ENCODE measurements at places on chromosomes 7 and 10.

DNA sequence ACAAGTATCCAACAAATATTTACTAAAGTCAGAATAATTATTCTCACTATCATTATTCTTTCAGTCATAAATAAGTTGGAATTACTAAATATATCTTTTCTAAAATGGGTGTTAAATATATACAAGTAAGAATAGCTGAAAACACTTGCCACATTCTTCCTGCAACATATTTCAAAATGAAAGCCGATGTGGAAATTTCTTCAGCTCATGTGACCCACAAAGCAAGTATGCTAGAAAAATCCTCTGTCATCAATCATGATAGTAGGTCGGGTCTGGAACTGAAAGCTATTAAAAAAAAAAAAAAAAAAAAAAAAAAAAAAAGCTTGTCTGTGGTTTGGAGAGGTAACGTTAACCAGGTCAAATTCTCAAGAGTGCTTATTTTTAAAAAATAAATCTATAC lies 344.7 kb downstream of the NEBL start:
- DNase-seq: no peak

DNA sequence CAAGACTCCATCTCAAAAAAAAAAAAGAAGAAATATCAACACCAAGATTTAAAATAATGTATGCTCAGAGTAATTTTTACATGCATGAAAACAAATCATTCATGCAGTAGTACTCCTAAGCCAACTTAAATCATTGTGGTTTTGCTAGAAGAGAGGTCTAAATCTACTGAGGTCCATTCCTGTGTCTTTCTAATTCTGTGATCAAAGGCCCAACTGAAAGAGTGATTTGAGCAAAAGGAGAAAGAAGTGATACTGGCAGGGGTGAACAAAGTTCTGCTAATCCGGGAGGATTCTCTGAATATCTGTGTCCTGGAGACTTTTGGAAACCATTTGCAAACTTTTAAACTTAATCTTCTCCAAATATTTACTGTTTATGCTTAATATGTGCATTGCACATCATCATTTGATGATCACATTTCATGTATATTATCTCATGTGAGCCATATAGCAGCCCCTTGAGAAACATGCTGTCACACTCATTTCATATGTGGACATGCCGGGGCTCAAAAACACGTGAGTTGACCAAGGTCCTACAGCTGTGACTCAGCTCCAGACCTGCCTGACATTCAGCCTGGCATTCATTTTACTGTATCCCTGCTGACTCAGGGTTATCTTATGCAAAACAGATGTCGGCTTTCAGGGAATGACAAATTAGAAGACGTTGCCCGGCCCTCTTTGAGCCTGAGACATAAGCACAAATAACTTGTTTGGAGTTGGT lies 76.4 kb downstream of the FAM107B start:
- peak; percentile 86 for DNase-seq

- DNase-seq: no peak
Observed at GRCh38 chr7:94957061-94957460, 49.7 kb downstream of the PPP1R9A start.

- DNase-seq: no peak
Observed at GRCh38 chr10:100382553-100382952, 35.5 kb downstream of the SCD start.

- DNase-seq: no peak
Observed at GRCh38 chr7:149685455-149685854, 87.9 kb downstream of the ZNF467 start.

- no peak for DNase-seq
Observed at GRCh38 chr10:60040014-60040662, 133.8 kb upstream of the CCDC6 start.

DNA sequence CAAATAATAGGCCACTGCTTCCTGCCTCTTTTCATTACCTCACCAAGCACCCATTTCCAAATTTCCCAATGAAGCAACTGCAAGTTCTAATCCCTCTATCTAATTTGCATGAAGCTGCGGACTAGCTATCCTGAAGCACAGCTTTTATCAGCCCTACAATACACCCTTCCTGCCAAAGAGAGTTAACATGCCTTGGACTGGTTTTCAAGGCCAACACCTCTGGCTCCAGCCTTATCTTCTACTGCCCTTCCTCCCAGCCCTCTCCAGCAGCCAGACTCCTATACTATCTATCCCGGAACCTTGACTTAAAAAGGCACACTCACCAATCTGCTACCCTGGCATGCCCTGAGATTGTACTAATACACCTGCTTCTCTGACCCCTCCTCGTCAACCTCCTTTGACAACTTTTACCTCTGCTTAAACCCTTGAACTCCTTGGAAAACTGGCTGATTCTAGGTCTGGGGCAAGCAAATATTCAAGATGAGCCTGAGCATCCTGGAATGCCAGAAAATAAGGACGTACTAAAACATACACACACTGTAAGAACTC lies 73.4 kb downstream of the SGMS1 start:
- no peak for DNase-seq

DNA sequence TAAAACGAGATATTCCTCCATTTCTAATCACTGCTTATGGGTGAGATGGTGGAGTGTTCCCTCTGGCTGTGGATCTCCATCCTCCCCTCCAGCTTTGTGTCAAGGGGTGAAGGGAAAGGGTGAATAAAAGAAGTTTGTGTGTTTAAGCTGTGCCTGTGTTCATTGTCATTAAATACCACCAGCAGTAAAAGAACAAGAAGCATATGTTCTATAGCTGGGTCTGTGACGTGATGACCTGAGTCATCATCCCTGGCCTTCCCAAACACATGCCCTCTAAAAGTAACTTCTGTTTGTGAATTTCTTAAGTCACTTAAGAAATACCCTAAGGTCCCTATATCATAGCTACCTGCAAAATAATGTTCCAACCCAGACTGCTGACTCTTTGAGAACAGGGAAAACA lies 104.9 kb downstream of the PPP1R17 start:
- peak; percentile 68 for DNase-seq

DNA sequence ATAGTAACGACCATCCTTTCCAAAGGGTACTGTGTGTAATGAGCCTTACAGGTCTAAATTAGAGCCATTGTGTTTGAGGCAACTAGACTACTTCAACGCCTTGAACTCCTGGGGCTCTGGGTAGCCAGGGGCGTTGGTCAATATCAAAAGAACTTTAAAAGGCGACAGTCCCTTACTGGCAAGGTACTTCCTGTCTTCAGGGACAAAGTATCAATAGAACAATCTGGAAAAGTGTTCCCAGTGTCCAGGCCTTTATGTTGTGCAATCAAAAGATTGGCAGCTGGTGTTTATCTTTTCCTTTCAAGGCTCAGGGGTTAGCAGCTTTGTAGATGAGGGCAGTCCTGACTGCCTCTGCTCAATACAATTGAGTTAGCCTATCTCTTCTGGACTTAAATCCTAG lies 284.3 kb downstream of the PARD3 start:
- DNase-seq: no peak

GRCh38 chr10:31353574-31353973 lies 34.6 kb downstream of the ZEB1 start:
- DNase-seq: peak; percentile 77

GRCh38 chr10:23370106-23370505 lies 25.5 kb upstream of the C10orf67 start:
- DNase-seq: peak; percentile 34

DNA sequence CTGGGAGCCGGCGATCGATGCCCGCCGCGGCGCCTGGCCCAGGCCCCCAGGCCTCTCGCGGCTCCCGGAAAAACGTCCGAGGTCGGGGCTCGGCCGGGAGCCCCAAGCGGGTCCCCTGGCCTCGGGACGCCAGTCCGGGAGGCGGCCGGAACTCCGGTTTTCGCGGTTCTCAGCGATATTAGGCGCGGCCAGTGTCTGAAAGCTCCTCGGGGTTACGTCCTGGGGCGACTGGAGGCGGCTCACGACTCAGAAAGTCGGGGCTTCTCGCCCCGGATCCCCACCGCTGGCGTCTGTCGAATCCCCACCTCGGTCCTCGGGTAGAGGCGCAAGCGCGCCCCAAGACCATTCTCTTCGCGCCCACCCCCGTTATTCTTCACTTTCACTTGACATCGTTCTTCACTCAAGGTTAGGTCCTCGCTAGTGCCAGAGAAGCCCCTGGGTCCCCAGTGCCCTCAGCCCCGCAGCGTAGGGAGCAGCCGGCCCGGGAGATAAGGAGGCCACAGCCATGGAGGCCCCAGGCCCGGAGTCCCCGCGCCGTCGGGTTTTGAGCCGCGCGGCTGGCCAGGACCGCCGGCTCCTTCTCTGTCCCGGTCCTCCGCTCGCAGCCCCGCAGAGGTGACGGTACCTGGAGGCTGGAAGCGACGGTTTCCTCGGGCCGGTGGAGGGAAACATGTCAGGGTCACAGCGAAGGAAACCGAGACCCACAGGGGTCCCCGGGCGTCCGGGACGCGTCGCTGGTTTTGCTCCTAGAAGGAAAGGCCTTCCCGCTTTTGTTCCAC lies 35.2 kb upstream of the EBLN1 start:
- DNase-seq: no peak

DNA sequence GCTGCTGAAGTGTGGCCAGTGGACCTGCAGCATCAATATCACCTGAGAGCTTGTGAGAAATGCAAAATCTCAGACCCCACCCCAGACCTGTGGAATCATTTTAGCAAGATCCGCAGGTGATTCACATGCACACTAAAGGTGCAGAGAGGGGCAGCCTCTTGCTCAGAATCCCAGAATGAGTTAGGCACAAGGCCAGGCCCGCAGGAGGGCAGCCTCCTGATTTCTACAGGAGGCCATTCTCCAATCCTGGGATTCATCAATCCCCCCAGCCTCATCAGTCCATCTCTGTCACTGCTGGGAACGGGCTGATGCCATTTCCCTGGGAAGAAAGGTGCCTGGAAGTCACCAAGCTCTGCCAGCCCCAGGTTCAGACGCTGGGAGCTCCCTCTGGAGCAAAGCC lies 63.0 kb upstream of the GPR26 start:
- DNase-seq: no peak

DNA sequence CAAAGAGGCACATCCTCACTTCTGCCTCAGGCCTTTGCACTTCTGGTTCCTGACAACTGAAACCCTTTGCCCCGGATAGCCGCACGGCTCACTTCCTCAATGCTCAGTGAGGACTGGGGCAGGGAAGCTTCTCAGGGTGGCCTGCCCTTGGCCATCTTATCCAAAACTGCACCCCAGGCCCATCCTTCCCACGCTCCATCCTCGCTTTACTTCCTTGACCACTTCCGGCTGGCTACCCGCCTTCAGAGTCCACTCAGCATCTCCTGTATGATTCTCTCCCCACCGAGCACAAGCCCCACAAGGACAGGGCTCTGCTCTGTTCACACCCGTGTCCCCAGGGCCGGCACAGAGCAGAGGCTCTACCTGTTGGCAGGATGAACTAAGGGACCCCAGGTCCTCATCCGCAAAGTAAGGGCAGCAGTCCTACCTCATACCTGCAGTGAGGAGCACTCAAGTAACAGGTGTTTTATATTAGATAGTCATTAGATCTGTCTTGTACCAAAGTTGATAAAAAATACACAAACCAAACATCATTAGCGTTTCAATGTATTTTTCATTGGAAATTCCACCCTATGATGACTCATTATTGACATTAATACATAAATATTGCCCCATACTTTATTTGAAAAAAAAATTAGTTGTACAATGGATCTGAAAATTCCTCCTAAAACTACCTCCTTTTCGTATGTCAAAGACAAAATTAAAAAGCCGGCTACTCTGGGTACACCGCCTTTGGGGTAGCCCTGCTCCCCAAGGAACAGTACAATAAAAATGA lies 35.0 kb downstream of the GNA12 start:
- no peak for DNase-seq

GRCh38 chr7:113800826-113801225 lies 118.0 kb downstream of the PPP1R3A start:
- no peak for DNase-seq

- no peak for DNase-seq
Observed at GRCh38 chr7:46494441-46494840, 573.4 kb upstream of the IGFBP3 start.

- DNase-seq: peak; percentile 61
Observed at GRCh38 chr10:137606-138005, 2.4 kb downstream of the ZMYND11 start.

DNA sequence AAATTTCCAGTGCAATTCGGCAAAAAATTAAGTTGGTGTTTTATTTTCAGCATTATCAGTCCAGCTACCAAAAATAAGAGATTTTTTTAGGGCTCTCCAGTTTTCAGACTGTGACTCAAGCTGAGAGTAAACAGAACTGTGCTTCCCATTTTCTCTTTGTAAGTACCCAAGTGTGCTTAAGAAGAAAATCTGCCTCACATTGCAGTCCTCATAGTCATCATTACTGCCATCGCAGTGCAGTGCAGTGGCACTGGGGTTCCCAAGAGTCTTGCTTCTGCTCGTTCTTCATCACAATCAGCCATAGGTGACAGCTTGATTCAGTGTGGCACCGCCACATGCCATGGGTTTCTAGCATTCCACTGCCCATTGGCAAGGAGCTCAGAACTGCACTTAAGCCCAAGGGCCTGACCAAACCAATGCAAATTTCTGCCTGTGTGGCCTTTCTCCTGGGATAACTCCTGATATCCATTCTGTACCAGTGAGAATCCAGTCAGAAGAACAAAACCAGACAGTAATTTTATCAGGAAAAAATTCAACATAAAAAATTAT lies 25.6 kb upstream of the ERCC6 start:
- DNase-seq: no peak

GRCh38 chr7:129828989-129829736 lies 123.6 kb downstream of the UBE2H start:
- DNase-seq: no peak

DNA sequence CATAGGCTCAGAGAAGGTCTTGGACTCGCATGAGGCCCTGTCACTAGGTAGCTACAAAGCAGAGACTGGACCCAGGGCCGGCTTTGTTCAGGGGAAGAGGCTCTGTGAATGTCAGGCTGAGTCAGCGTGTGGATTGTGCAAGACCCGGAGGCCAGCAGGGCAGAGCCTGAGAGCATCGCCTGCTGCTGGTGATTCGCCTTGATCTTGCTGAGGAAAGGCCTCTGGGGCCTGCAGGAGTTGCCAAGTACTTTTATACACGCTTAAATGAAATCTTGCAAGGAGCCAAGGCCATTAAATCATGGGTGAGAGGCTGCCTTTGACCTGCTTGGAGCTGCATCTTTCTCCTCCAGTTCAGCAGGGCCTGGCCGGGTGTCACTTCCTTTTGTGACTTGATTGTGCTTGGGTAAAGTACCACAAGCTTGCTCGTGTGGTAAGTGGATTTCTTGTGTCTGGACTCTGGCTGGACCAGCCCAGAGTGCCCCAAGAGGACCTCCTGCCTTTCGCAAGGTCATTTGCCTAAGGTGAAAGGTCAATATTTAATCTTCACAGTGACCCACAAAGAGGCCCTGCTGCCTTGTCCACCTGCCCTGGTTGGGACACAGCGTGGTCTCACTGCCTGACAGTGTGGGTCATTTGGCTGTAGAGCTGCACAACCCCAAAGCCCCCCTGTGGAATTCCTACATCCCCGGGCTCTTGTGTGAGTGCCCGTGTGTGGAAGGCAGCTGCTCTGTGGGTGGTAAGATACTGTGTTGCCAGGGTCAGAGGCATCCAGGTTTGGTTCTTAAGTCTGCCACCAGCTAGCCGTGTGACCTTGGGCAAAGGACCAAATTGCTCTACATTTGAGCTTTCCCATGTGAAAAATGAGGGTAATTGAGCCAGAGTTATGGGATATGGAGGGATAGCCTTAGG lies 38.6 kb upstream of the SH2D4B start:
- peak; percentile 99 for DNase-seq
